ENCODE measurements at places on chromosomes 2 and 18. TPM values are rescaled to one million over a fixed set of nuclear protein-coding genes. Genes with fewer than 3 reads are reported as not detected.

Gene GCG
- not detected for polyA plus RNA-seq

Gene NMUR1
- polyA plus RNA-seq = 2.5 TPM

Gene TFCP2L1
- 1.1 TPM for polyA plus RNA-seq

Gene EGR4
- polyA plus RNA-seq = not detected

Gene SERPINB12
- not detected for polyA plus RNA-seq

Gene EML6
- polyA plus RNA-seq = 0.22 TPM
